ENCODE measurements at places on chromosomes 5 and 9.

DNA sequence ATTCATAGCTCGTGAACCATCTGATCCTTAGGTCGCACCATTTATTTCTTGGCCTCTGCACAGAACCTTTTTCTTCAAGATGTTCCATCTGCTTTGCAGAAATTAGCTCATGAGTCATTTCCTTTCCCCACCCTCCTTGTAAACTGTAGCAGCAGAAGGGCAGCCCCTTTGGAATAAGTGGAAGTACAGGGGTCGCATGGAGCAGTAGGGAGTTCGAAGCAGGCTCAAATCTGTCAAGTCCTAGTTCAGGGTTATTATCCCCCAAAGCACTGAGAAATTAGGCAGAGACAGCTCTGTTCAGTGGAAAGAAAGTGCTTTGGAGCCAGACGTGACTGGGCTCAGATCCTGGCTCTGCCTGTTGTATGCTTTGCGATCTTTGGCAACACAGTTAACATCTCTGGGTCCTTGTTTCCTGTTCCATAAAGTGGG, 84.2 kb downstream of the SGCD start:
- peaks cover 16% of the 10 kb centered on the region for H3K4me1 ChIP-seq
- H3K27me3 ChIP-seq: no peaks in the 10 kb centered on the region
- H3K36me3 ChIP-seq: no peaks in the 10 kb centered on the region
- H3K27ac ChIP-seq: peak overlapping the region; percentile 36
- H3K4me3 ChIP-seq: no peak overlapping the region

GRCh38 chr9:136323371-136323789, 4.0 kb upstream of the GPSM1 start:
- no peaks in the 10 kb centered on the region for H3K36me3 ChIP-seq
- no peaks in the 10 kb centered on the region for H3K27me3 ChIP-seq
- H3K4me1 ChIP-seq: peaks cover 30% of the 10 kb centered on the region
- no peak for DNase-seq
- H3K4me3 ChIP-seq: no peak overlapping the region

GRCh38 chr9:124066783-124067577, 55.4 kb downstream of the LHX2 start:
- H3K4me1 ChIP-seq: no peaks in the 10 kb centered on the region
- H3K27ac ChIP-seq: no peak overlapping the region
- no peak overlapping the region for H3K4me3 ChIP-seq
- no peak for DNase-seq
- H3K27me3 ChIP-seq: no peaks in the 10 kb centered on the region
- no peaks in the 10 kb centered on the region for H3K36me3 ChIP-seq

DNA sequence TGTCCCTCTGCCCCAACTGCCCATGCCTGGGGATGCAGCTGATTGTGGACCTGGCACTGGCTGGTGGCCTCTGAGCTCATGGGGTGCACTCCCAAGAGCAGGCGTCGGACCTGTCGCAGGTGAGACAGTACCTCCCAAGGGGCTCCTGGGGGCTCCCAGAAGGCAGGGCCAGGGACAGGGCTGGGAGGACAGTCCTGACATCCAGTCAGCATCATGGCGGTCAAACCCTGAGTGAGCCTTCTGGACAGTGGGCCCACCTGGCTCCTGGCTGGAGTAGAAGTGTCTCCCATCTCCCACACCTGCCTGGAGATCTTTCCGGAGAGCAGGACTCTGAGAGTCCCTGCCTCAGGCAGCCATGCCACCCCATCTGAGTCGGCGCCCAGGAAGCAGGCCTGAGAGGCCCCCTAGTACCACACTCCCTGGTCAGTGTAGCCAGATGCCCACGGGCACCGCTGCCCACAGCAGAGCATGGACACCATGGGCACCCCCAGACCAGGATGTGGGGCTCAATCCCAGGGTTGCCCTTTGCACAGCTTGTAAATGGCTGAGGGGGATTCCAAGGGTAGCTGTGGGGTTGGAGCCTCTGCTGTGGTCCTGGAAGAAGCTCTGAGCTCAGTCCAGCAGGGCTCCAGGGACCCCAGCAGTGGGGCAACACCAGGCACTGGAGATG, 6.6 kb downstream of the LCN9 start:
- H3K4me3 ChIP-seq: no peak overlapping the region
- DNase-seq: no peak
- no peak overlapping the region for H3K27ac ChIP-seq
- no peaks in the 10 kb centered on the region for H3K4me1 ChIP-seq
- H3K36me3 ChIP-seq: no peaks in the 10 kb centered on the region

DNA sequence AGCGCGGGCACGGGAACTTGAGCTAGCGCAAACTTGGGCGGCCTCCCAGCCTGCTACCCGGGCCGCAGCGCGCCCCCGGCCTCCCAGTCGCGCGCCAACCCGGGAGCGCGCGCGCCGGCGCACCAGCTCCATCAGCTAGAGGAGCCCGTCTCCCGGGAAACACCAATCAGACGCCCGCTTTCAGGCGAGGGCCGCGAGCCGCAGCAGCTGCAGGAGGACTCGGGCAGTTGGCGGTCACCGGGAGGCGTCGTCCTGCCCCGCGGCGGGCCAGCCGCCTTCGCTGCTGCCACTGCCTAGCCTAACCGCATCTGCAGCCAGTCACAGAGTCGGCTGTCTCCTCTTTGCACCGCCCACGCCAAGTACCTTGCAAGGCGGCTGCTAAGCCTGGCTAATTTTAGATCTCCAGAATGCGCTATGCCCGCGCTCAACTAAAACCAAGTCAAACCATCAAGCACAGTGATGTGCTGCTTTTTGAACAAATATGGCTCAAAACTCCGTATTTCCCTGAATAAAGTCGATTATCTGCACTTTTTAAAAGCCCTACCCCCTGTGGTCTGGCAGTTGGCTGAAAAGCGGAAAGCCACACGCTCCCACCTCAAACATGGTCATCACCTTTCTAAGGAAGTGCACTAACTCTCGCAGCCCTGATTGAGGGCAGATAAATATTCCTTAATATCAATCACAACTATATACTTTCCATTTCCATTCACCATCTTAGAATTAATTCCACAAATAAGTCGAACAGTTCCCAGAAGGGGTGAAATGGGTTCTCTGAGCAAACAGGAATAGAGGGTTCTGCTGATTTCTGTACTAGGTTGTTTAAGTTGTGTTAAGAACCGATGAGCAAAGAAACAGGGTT, 221.8 kb downstream of the MEF2C start:
- H3K4me1 ChIP-seq: peaks cover 12% of the 10 kb centered on the region
- H3K27me3 ChIP-seq: peaks cover 26% of the 10 kb centered on the region
- H3K36me3 ChIP-seq: no peaks in the 10 kb centered on the region
- H3K4me3 ChIP-seq: peak overlapping the region; percentile 44
- H3K27ac ChIP-seq: no peak overlapping the region
- no peak for DNase-seq

- H3K27me3 ChIP-seq: no peaks in the 10 kb centered on the region
- DNase-seq: no peak
- no peaks in the 10 kb centered on the region for H3K4me1 ChIP-seq
- no peak overlapping the region for H3K4me3 ChIP-seq
Observed at GRCh38 chr9:122057211-122057610, 35.9 kb downstream of the TTLL11 start.

GRCh38 chr5:120509053-120509452, 45.0 kb downstream of the PRR16 start:
- no peak for DNase-seq
- H3K4me3 ChIP-seq: no peak overlapping the region
- no peaks in the 10 kb centered on the region for H3K4me1 ChIP-seq
- H3K27me3 ChIP-seq: no peaks in the 10 kb centered on the region
- no peak overlapping the region for H3K27ac ChIP-seq

DNA sequence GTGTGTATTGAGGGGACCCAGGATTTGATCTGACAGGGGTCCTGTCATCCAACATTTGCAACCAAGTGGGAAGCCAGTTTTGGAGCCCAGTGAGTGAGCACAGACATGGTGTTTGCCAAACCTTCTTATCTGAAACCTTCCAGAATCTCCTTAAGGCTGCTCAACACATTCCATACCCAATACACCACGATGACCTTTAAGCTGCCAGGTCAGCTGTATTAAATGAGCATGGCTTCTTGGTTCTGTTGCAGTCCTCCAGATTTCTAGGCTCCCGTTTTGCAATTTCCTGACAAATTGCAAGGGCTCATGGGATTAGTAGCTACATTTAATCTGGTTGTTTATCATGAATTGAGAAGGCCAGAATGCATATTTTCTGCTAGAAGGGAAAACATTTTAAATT, 124.2 kb upstream of the ATP10B start:
- H3K4me1 ChIP-seq: no peaks in the 10 kb centered on the region
- H3K27ac ChIP-seq: no peak overlapping the region
- no peak for DNase-seq
- no peak overlapping the region for H3K4me3 ChIP-seq

GRCh38 chr9:134293611-134294152, 32.6 kb upstream of the RXRA start:
- peak overlapping the region; percentile 42 for H3K4me3 ChIP-seq
- no peaks in the 10 kb centered on the region for H3K36me3 ChIP-seq
- no peaks in the 10 kb centered on the region for H3K27me3 ChIP-seq

DNA sequence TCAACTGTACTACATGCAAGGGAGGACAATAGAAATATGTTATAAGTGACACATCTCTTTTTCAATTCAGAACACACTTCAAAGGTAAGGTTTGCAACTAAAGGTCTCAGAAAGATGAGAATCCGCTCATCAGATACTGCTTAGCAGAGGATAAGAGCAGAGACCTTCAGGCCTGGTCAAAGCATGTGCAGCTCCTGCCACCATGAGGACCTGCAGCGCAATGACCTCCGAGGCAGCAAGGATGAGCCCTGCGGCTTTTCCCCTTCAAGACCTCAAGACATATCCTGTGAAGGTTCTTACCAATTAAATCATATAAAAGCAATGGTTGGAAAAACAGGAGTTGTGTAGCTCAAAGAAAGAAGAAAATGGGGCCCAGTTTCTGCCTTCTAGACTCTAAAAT, 135.8 kb downstream of the TRIM36 start:
- H3K4me1 ChIP-seq: no peaks in the 10 kb centered on the region
- no peak for DNase-seq
- H3K27me3 ChIP-seq: no peaks in the 10 kb centered on the region
- H3K4me3 ChIP-seq: no peak overlapping the region

GRCh38 chr9:135883410-135884089, 23.8 kb downstream of the CAMSAP1 start:
- no peaks in the 10 kb centered on the region for H3K36me3 ChIP-seq
- peaks cover 44% of the 10 kb centered on the region for H3K4me1 ChIP-seq
- H3K27ac ChIP-seq: no peak overlapping the region
- no peak overlapping the region for H3K4me3 ChIP-seq
- no peaks in the 10 kb centered on the region for H3K27me3 ChIP-seq
- no peak for DNase-seq

DNA sequence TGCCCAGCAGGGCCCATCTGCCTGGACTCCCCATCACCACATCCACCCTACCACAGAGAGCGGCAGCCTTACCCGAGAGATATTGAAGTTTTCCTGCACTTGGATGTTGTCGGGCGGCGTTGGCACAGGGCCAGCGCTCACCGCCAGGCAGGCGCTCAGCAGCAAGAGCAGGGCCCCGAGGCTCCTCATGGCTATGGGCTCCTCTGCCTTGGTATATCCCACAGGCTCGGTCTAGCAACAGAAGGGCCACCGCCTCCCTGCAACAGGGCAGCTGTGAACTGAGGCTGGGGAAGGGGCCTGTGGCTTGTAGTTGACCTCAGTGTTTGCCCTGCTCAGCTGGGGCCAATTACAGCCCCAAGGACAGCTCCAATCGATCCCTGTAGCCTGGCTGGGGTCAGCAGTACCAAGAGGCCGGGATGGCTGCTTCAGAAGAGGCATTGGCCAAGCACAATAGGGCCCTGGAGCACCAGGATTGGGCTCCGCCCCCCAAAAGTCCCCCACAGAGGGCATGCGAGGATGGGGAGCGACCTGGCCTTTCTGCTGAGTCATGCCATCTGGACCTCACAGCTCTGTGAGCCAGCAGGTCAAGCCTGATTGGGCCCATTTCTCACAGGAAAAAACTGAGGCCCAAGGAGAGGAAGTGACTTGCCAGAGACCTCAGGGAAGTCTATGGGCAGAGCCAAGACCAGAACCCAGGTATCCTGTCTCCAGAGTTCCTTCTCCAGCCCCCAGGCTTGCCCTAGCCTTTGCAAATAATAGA, at the start of gene AMBP:
TSS of gene AMBP (minus strand) at position 280 of the 760 bp plus-strand sequence. CDS start at position 189, 91 bp downstream.
- no peak within 1 kb of the TSS for H3K4me3 ChIP-seq
- peaks cover 11% of the 10 kb centered on the region for H3K4me1 ChIP-seq
- no peaks in the 10 kb centered on the region for H3K36me3 ChIP-seq

GRCh38 chr5:139854029-139854605, 58.5 kb downstream of the PSD2 start:
- no peak for DNase-seq
- H3K4me3 ChIP-seq: no peak overlapping the region
- no peaks in the 10 kb centered on the region for H3K27me3 ChIP-seq
- no peaks in the 10 kb centered on the region for H3K4me1 ChIP-seq
- H3K36me3 ChIP-seq: peaks cover 9% of the 10 kb centered on the region

- H3K4me1 ChIP-seq: no peaks in the 10 kb centered on the region
- no peaks in the 10 kb centered on the region for H3K36me3 ChIP-seq
- no peak within 1 kb of the TSS for H3K27ac ChIP-seq
- no peak within 1 kb of the TSS for H3K4me3 ChIP-seq
- no peaks in the 10 kb centered on the region for H3K27me3 ChIP-seq
Observed at GRCh38 chr5:178994580-178995340, at the start of gene GRM6. TSS of gene GRM6 (minus strand) at chr5:178995320. CDS start at chr5:178994944, 376 bp downstream.

- no peak overlapping the region for H3K4me3 ChIP-seq
- H3K27me3 ChIP-seq: no peaks in the 10 kb centered on the region
- H3K27ac ChIP-seq: no peak overlapping the region
- no peaks in the 10 kb centered on the region for H3K4me1 ChIP-seq
- no peaks in the 10 kb centered on the region for H3K36me3 ChIP-seq
Observed at GRCh38 chr9:99172124-99173091, 49.3 kb downstream of the ALG2 start.

DNA sequence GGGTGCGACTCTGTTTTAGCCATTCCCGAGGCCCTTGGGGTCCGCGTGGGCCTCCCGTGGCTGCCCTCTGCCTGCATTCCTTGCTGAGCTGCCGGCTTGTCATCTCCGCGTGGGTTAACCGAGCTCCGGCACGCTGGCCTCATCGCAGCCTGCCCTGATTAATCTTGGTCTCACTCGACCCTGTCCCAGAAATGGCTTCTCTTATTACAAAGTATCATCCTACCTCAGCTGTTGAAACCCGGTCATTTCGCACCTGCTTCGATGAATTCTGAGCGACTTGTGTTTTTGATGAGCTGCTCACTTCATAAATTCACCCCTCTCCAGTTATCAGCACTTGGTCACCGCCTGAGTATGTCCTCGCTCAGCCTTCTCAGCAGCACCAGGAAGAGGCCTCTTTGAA, 123.5 kb upstream of the EGFLAM start:
- no peaks in the 10 kb centered on the region for H3K27me3 ChIP-seq
- no peaks in the 10 kb centered on the region for H3K4me1 ChIP-seq
- no peak for DNase-seq
- H3K4me3 ChIP-seq: no peak overlapping the region
- no peak overlapping the region for H3K27ac ChIP-seq
- H3K36me3 ChIP-seq: no peaks in the 10 kb centered on the region
